ENCODE measurements at places on chromosomes 4 and X.

- no peak for DNase-seq
Measured at GRCh38 chr4:143307531-143307930, 29.1 kb upstream of the GAB1 start.

GRCh38 chrX:124493984-124494383, 147.6 kb downstream of the SH2D1A start:
- no peak for DNase-seq

- no peak for DNase-seq
Measured at GRCh38 chr4:156137679-156138473, 184.2 kb upstream of the CTSO start.

GRCh38 chr4:45078201-45078600, 351.8 kb upstream of the GNPDA2 start:
- no peak for DNase-seq

DNA sequence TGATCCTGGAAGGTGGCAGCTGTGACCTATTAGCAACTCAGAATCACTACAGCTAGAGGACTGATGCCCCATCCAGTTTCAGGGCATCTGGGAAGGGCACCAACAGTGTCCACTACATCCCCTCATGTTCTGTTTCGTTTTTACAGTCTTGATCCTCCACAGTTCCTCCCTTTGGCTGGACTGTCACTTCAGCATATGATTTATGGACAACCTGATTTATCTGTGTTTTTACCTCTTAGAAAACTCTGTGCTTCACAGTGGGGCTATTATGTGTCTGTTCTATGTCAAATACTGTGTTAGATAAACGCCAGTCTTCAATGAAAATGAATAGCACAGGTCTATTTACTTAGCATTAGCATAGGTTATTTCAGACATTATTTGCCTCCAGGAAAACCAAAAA, 63.1 kb upstream of the GRPR start:
- no peak for DNase-seq

DNA sequence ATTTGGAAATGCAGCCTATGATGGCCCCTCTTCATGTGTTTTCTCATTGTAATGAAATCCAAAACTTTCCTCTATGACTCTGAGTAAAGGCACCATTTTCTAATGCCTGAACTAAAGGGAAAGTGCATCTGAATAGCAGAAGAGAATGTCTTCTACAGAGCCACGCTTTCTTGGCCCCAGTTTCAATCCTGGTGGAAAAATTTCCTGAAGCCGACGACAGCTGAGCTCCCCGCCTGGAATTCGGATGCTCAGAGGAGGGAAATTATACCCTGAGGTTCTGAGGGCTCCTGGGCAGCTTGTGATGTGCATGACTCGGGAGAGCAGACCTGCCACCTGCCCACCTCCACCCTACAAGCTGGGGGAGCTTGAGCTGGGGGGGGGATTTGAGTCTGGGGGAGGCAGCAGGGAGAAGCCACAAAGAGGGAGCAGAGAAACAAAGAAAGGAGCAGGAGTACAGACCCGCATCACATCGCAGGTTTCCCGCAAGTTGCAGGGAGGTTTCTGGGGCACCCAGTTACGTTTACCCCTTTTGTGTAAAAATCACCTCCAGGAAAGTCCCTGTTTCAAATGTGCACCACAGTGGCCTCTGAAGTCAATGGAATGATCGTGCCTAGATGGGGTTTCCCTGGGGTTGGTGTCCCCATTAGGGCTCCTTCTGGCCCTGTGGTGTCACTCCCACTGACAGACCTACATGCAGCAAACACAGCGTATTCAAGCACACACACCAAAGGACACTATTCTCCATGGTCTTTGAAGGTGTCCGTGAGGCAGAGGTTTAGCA, 145.6 kb upstream of the RBPJ start:
- DNase-seq = no peak

DNA sequence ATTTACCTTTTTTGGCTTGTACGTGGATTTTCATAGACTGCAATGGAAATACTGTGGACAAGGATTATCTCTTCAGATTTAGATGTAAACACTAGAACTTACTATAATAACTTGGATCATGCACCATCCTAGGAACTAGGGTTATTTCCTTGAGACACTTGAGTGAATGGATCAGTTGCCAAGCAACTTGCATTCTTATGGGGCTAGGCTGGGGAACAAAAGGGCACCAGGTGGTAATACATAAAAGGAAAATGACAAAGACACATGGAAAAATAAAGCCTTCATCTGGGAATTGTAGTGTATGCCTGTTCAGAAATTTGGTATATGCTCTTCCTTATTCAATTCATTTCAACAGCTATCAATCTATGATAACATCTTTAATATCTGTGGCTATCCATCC, 247.1 kb downstream of the SPRY1 start:
- no peak for DNase-seq

DNA sequence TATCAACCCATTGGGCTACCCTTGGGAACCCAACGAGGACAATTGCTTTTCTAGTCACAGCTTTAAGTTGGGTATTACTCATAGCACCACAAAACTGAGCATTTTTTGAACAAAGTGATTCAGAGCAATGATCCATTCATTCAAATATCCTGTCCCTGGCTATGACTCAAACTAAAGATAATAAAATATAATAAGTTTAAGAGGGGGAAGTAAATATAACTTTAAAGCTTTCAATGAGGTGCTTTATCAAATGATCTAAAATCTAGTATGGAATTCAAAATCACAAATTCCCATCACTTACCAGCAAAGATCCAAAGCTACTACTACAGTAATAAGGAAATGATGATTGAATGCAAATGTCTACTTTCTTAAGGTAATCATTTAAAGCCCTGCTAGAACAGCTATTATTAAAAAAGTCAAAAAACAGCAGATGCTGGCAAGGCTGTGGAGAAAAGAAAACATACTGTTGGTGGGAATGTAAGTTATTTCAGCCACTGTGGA, 39.8 kb upstream of the S100G start:
- peak; percentile 67 for DNase-seq

GRCh38 chrX:97843200-97843811, 959.6 kb downstream of the RPA4 start:
- no peak for DNase-seq

- no peak for DNase-seq
Measured at GRCh38 chr4:32172086-32172485, 1451.9 kb downstream of the PCDH7 start.

DNA sequence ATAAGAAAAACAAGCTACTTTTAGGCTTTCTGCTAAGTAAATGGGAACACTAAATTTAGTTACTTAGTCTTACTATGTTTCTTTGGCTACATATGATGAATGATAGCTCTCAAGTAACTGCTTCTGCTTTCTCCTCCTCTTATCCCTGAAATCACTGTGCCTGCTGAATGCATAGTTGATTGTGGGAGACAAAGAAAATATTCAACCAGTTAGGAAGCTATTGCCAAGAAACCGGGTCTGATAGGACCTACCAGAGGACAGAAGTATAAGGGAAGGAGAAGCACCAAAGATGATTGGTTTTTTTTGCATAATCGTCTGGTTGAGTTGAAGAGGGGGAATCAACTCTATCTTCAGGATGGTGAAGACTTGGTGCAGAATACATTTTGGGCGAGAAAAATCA, 28.0 kb upstream of the NDUFC1 start:
- no peak for DNase-seq

DNA sequence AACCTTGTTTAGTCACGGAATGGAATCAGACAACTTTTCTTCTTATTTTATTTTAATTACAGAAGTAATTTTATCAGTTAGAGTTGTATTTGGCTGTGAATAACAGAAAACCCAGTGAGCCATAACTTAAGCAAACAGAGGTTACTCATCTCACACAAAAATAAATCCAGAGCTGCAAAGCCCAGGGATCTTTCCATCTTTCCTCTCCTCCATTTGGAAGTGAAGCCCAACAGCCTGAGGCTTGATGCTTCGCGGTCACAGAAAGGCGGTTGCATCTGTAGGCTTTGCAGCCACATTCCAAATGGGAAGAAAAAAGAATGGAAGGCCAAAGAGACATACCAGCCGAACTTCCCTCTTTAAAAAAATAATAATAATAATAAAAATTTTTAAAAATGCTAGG, 22.6 kb downstream of the CHRNA9 start:
- DNase-seq = no peak

DNA sequence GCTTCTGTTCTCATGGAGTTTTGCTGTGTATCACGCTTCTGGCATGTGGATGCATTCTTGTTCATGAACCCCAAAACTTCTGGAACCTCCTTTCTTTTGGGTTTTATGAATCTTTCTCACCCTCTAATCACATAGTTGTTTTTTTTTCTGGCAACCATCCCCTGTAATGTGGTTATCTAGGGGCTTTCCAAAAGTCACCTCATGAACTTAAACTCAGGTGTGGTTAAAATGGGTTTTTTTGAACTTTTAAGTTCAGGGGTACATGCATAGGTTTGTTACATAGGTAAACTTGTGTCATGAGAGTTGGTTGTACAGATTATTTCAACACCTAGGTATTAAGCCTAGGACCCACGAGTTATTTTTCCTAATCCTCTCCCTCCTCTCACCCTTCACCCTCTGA, 1099.4 kb upstream of the SLIT2 start:
- DNase-seq = no peak

GRCh38 chr4:13484749-13485221, 645 bp upstream of the RAB28 start:
- DNase-seq = no peak

DNA sequence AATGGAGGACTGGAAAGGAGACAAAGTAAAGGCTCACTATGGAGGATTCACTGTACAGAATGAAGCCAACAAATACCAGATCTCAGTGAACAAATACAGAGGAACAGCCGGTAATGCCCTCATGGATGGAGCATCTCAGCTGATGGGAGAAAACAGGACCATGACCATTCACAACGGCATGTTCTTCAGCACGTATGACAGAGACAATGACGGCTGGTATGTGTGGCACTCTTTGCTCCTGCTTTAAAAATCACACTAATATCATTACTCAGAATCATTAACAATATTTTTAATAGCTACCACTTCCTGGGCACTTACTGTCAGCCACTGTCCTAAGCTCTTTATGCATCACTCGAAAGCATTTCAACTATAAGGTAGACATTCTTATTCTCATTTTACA, 6.8 kb downstream of the FGB start:
- DNase-seq = no peak

DNA sequence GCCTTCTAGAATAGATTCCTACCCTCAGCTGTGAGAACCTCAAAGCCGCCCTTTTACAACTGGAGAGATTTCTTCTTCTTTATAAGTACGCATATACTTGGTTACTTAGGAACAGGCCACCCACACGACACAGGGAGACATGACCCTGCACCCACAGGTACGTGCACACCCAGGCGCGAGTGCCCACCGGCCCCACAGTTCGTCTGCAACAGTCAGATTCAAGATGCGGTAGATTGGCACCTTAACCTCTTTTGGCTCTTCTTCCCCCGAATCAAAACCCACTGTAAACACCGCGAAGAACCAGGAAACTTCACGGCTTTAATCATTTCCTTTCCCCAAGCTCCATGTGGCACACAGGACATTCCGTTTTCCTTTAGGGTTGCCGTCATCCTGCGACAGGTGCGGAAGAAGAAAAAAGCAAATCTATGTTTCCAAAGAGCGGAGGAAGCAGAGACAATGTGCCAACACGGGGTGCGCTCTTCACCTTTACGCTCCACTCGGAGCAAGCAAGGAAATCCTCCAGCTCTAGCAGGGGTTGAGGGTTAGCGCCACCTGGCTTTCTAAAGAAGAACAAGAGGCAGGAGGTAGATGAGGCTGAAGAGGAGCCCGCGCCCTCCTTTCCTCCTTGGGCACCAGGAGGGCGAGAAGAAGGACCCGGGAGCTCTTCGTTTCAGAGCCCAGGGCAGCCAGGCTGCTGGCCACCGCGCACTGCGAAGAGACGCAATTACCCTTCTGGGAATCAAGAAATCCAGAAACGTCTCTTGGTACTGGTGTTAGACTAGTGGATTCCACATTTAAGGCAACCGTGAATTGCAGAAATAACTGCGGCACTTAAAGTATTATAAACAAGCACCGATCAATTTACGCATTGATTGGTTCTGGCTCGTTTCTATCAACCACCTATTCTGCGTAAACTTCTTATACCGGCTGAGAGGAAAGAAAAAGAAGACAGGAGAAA, 35.7 kb downstream of the HAND2 start:
- DNase-seq = no peak

GRCh38 chr4:66930206-66930605, 615.1 kb downstream of the CENPC start:
- no peak for DNase-seq

DNA sequence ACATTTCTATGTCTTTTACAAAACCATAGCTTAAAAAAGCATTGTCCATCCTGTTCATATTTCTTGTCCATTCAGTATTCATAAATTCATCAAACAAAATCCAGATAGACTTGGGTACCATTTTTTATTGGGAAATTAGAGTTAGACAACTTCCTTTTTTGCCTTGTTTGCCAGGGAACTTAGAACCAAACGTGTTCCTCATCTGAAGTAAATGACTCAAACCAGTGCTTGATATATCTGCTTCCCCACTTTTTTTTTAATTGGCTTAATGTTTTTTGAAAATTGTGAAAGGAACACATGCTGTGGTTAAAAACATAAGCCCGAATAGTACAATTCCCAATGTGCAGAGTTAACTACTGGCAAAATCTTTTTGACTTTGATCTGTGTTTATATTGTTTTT, 44.2 kb downstream of the DLG3 start:
- no peak for DNase-seq

DNA sequence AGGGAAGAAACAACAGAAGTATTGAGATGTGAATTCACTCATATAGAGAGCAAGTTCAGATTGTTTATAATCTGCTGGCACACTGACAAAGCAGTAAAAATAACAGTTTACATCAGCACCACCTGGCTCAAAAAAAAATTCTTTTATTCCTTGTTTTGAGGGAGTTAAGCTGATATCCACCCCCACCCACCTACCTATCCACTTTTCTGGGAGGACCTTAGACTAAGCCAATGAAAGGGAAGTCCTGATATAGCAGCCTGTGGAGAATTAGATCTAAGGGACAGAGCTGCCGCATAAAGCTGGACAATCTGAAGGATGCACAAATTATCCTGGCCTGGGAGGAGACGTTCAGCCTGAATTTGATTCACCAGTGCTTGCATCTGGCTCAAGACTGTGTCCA, 264.5 kb downstream of the RCHY1 start:
- no peak for DNase-seq

Measured in fibroblast of skin of left biceps (primary cell).